Endodermal cell (in vitro differentiated cells): ENCODE measurements at places on chromosomes 12 and 14. TPM values are rescaled to one million over a fixed set of nuclear protein-coding genes. Genes with fewer than 3 reads are reported as not detected.

- DNase-seq: no peak
These were observed 31.7 kb upstream of the NINJ2 start for GRCh38 chr12:694734-695503.

MAPKAPK5 gene
- 68.7 to 90.6 TPM (median 84.2 TPM) in 3 replicates for total RNA-seq

E2F7 gene
- 6.4 to 22.5 TPM (median 21.0 TPM) in 3 replicates for total RNA-seq

GRCh38 chr14:38507299-38507698 is 251.4 kb upstream of the CLEC14A start:
- DNase-seq: no peak

CFAP73 gene
- not detected in 2 replicates for total RNA-seq

R3HDM2 gene
- 65.6 and 82.7 TPM in 2 replicates for total RNA-seq

DNA sequence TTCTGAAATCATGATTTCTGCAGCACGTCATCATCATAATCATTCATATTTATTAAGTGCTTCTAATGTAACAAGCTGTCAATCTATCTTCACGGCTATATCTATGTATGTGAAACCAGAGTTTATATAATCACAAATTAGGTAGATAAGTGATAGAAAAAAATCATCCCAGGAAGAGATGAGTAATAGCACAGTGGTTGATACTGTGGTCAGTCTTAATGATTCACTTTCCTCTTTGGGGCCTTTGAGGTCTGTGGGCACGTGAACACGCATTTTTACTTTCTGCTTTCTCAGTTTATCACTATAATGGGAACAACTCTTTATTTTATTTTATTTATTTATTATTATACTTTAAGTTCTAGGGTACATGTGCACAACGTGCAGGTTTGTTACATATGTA is 265.9 kb upstream of the NOVA1 start:
- no peak for DNase-seq

COQ5 gene
- 51.8 to 55.1 TPM (median 52.2 TPM) in 3 replicates for total RNA-seq

GLT1D1 gene
- 25.1 and 25.4 TPM in 2 replicates for total RNA-seq

DNA sequence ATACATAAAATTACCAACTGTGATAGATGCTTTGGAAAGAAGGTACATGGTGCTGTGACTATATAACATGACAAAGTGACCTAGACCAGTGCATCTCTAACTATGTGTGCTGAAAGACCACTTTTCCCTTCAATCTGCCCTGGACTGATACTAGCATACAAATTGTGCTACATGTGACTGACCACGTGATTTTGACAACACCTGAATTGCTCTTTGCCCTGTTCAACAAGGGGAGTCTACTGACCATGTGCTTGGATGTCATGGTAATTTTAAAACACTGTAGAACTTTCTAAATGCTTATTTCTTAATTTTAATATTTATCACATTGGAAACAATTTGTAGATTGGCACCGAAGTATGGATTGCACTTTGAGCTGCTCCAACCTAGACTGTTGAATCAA is 142.4 kb downstream of the CAND1 start:
- DNase-seq: no peak

DNA sequence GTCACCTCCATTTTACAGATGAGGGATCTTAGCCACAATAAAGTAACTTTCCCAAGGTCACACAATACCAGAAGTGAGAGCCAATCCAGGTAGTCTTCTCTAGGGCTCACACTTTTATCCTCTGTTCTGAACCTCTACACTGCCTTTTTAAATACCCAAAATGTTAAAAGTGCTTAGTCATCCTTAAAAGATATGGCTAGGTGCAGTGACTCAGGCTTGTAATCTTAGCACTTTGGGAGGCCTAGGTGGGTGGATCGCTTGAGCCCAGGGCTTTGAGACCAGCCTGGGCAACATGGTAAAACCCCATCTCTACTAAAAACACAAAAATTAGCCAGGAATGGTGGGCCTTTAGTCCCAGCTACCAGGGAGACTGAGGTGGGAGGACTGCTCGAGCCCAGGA is 104.1 kb upstream of the PPP4R3A start:
- no peak for DNase-seq

DNA sequence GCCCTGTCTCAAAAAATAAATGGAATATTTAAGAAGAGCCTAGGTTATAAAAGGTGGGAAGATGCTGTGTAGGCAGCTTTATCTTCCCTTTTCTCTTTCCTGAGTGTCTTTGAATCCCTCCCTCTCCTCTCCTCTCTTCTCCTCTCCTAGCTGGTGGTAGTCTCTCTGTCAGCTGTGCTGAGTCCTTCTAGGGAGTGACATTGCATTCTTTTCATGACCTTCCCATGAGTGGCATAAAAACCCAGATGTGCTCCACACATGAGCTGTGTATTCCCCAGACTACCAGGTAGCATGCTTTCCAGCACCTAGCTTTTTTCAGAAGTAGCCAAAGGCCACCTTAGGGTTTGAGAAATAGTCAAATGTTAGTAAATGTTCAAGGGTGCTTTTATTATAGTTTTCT is 23.6 kb downstream of the SAMD4A start:
- no peak for DNase-seq

GRCh38 chr12:1398673-1399072 is 195.7 kb downstream of the FBXL14 start:
- DNase-seq: no peak

DNA sequence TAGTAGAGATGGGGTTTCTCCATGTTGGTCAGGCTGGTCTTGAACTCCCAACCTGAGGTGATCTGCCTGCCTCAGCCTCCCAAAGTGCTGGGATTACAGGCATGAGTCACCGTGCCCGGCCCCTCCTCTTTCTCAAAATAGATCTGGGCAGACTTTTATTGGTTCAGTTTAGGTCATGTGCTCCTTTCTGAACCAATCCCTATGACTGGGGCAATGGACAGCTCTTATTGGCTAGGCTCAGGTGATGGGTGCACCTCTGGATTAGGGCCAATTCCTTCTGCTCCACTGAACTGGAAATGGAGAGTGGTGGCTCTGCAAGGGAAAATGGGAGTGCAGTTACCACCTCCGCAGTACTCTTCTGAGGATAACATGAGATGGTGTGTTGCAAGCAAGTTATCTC is 6.2 kb upstream of the ATP6V0A2 start:
- no peak for DNase-seq

DNA sequence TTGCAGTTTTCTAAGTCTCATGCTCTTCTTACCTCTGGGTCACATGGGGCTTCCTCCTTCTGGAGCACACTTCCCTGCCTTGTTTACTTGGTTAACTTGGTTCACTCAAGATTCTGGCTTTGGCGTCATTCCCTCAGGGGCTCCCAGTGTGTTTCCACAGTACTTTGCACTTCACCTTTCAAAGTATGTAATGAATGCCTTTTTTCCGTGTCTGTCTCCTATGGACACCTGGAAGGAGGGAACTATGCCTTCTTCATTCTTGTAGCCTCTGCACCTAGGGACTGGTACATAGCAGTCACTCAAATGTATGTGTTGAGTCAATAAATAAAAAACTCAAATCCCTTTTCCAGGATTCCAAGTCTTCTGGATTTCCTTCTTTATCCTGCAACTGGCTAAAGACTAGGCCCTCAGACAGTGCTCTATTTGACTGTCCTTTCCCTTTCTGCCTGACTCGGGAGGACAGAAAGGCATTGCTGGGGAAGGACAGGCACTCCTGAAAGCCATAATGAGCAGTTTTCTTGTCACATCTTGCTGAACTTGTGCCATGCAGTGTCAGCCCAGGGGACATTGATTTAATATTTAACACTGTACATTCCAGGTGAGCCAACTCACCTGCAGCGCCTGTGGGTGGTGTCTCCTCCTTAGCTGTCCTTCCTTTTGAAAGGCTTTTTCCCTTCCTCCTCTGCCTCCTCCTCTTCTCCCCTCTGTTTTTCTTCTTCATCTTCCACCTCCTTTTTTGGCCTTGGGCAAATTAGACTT is 12.8 kb downstream of the MYRFL start:
- DNase-seq: no peak

RASSF9 gene
- total RNA-seq: 0.35 to 1.4 TPM (median 1.0 TPM) in 3 replicates

DNA sequence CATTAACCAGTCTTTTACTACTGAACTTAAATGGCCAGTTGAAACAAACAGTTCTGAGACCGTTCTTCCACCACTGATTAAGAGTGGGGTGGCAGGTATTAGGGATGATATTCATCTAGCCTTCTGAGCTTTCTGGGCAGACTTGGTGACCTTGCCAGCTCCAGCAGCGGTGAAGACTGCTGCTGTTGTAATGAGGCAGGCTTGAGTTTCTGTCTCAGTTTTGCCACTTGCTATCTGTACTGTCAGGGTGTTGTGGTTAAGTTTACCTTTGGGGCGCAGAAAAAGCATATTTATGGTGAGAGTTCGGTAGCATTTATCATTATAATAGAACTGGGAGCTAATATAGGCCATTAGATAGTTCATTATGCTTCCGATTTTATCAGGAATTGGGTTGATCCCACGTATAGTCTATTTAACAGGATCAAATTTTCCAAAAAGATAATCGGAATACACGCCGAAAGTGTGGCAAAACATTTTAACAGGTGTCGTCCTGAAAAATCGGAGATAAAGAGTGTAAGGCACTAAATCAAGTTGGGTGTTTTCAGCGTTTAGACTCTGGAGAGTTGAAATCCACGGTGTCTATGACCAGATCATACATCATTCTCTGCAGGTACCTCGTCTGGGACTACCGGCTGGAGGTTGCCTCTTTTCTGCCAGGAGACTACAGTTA is 688 bp upstream of the NECAP1 start:
- DNase-seq: no peak

- no peak for DNase-seq
These were observed 165.7 kb downstream of the ANO2 start for GRCh38 chr12:5779401-5779800.

DNA sequence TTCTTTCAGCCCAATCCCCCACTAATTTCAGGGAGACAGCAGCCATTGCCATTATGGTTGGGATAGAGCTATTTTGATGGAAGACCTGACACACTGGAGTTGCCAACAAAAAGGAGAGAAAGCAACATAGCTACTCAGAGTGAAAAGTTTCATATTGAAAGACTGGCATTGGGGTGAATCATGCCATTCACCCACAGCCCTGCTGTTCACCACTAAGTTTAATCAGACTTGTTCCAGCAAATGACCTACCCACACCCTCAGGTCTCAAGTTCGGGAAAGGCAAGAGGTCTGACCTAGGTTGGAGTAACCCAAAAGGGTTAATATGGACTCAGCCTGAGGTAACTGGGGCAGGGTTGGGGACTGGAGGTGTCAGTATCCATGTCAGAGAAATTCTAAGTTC is 169.2 kb downstream of the PAWR start:
- no peak for DNase-seq

- DNase-seq: no peak
These were observed 96.9 kb downstream of the HELB start for GRCh38 chr12:66398931-66399910.

GRIN2B gene
- 5.5 and 8.1 TPM in 2 replicates for total RNA-seq

DNA sequence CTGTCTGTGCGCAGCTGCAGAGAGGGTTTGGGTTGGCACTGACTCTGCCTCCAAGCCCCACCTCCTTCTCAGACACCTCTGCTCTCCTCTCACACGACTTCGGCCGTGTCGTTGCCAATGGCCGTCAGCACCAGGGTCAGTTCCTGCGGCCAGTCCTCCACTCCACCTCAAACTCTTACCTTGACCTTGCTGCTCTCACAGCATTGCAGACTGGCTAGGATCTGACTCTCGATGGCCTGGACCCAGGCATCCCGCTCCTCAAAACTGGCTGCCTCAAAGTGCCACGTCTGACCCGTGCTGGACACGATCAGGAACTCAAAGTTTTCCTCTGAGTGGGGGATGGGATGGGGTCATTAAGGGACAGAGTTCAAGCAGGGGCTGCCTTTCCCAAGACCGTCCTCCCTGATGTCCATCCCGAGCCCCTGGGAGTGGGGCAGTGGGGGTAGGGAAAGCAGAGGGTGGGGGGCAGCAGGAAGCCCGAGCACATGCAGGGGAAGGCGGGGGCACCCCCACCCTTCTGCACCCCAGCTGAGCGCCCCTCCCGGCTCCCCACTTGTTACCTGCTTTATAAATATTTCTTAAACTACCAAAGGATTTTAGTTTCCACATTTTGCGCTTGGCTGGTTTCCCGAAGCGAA is 10.7 kb downstream of the AGAP2 start:
- DNase-seq: peak; percentile 95
